ENCODE measurements at places on chromosomes 6 and 20. TPM values are rescaled to one million over a fixed set of nuclear protein-coding genes. Genes with fewer than 3 reads are reported as not detected.

DNA sequence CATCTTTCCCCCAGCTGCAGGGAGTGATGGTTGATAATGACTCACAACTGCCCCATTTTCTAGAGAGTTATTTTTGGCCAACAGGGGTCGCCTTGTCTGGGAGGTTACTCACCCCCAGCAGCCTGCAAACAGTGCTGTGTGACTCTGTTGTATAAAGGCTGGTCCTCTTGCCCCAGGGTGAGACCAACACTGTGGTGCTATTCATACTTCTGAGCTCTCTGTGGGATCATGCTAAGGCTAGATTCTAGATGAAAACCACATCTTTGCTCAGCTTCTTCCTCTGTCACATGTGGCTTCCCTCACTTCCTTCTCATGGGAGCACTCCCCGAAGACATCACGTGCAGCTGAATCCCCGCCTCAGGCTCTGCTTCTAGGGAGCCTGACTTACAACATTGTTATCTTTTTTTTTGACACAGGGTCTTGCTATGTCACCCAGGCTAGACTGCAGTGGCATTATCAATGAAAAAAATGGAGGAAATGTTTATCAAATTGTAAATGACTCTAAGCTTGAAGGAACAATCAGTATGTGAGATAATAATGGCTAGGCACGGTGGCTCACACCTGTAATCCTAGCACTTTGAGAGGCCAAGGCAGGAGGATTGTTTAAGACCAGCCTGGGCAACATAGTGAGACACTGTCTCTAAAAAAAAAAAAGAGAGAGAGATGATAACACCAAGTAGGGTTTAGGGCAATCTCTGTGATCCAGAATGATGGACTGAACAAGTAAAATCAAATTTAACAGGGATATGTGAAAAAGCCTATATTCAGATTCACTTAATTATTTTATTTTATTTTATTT is 55.7 kb upstream of the SLC23A2 start:
- peak; percentile 45 for DNase-seq

Gene MYH7B
- 0.08 TPM for total RNA-seq

- no peak for DNase-seq
Observed at GRCh38 chr6:5442916-5443315, 181.6 kb downstream of the FARS2 start.

DNA sequence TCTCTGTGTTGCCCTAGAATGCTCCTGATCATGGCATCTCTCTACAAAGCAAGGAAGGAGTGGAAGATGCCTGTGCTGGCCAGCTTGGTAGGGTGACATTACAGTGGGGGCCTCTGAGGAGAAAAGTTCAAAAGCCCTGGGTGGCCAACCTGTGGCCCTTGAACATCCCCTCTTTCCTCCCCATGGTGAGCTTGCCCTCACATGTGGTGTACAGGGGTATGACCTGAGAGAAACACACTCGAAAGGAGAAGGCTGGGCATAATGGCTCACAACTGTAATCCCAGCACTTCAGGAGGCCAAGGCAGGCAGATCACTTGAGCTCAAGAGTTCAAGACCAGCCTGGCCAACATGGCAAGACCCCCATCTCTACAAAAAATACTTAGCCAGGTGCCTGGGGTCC is 36.6 kb upstream of the SCAF8 start:
- no peak for DNase-seq

Gene MAP1LC3A
- total RNA-seq = 9.3 TPM

DNA sequence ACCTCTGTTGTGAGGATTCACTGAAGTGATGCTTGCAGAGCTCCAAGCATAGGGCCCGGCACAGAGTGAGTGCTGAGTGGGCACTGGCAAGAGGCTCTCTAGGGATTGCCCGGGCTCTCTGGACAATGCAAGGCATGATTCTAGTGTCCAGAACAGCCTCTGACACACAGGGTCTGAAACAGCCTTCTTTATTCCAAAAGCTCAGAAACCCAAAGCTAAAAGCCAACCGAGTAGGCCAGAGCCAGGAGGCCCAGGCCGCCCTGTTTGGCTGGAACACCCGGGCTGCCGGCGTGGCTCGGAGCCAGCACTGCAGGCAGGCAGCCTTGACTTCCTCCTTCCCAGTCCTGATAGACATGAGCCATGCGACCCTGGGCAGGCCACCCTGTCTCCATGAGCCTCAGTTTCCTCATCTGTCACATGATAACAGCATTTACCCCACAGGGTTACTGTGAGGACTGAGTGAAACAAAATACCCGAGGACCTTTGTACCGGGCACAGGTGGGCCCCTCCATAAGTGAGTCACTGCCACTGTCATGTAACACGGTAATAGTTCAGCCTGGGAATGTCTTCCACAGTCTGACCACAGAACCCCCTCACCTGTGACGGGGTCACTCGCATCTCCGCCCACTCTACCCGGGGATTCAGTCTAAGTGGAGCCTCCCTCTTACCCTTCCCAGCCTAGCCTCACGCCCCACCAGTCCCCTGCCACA is 51.5 kb downstream of the PTPRT start:
- no peak for DNase-seq

Gene NEURL2
- total RNA-seq = 8.9 TPM

- no peak for DNase-seq
Observed at GRCh38 chr6:117232196-117232595, 33.2 kb upstream of the VGLL2 start.

Gene RUNX2
- 5.1 TPM for total RNA-seq

GRCh38 chr6:123028263-123028662 is 32.2 kb downstream of the CLVS2 start:
- DNase-seq = no peak
